ENCODE measurements at places on chromosomes 13 and 19. TPM values are rescaled to one million over a fixed set of nuclear protein-coding genes. Genes with fewer than 3 reads are reported as not detected.
A peak's percentile ranks its signal among the peaks of the same experiment; 100 is the strongest.

- no peak overlapping the region for H3K27ac ChIP-seq
- DNase-seq: no peak
- no peaks in the 10 kb centered on the region for H3K4me1 ChIP-seq
- no peaks in the 10 kb centered on the region for H3K27me3 ChIP-seq
- no peak overlapping the region for H3K4me3 ChIP-seq
Measured at GRCh38 chr13:79695754-79696153, 214.8 kb downstream of the NDFIP2 start.

- H3K36me3 ChIP-seq: no peaks in the 10 kb centered on the region
- H3K4me1 ChIP-seq: no peaks in the 10 kb centered on the region
- H3K27ac ChIP-seq: no peak overlapping the region
- no peak overlapping the region for H3K4me3 ChIP-seq
- DNase-seq: no peak
Measured at GRCh38 chr19:44570984-44571684, 41.7 kb upstream of the CEACAM20 start.

- H3K27ac ChIP-seq: no peak overlapping the region
- no peak for DNase-seq
- no peaks in the 10 kb centered on the region for H3K4me1 ChIP-seq
- H3K4me3 ChIP-seq: no peak overlapping the region
- no peaks in the 10 kb centered on the region for H3K36me3 ChIP-seq
- H3K27me3 ChIP-seq: no peaks in the 10 kb centered on the region
Measured at GRCh38 chr13:21960108-21960507, 289.2 kb downstream of the FGF9 start.

DNA sequence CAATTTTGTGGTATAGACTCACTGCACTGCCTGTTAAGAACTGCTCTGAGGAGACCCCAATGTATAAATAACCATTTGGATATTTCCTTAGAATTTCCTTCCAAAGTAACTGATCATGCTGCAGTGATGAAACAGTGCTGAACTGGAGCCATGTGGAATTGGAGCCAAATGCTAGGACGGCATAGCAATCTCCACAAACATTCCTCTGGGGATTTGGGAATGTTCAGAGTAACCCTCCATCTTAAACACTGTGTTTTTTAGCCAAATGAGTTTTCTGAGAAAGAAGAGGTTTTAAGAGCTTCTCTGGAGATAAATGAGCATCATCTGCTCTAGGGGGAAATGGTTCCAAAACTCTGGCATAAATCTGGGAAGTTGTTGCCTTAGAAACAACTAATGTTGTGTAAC is 98.2 kb downstream of the OLFM4 start:
- H3K36me3 ChIP-seq: no peaks in the 10 kb centered on the region
- no peak overlapping the region for H3K4me3 ChIP-seq
- peak; percentile 51 for DNase-seq
- H3K27ac ChIP-seq: peak overlapping the region; percentile 21
- H3K27me3 ChIP-seq: no peaks in the 10 kb centered on the region

- peak overlapping the region; percentile 99 for H3K27ac ChIP-seq
- H3K4me1 ChIP-seq: peaks cover 21% of the 10 kb centered on the region
- H3K27me3 ChIP-seq: no peaks in the 10 kb centered on the region
- H3K36me3 ChIP-seq: peaks cover 10% of the 10 kb centered on the region
- peak; percentile 61 for DNase-seq
Measured at GRCh38 chr13:80341756-80342370, 937 bp upstream of the SPRY2 start.

GRCh38 chr19:57099199-57099661 is 20.6 kb upstream of the USP29 start:
- DNase-seq: peak; percentile 66
- no peaks in the 10 kb centered on the region for H3K4me1 ChIP-seq
- no peaks in the 10 kb centered on the region for H3K27me3 ChIP-seq

DNA sequence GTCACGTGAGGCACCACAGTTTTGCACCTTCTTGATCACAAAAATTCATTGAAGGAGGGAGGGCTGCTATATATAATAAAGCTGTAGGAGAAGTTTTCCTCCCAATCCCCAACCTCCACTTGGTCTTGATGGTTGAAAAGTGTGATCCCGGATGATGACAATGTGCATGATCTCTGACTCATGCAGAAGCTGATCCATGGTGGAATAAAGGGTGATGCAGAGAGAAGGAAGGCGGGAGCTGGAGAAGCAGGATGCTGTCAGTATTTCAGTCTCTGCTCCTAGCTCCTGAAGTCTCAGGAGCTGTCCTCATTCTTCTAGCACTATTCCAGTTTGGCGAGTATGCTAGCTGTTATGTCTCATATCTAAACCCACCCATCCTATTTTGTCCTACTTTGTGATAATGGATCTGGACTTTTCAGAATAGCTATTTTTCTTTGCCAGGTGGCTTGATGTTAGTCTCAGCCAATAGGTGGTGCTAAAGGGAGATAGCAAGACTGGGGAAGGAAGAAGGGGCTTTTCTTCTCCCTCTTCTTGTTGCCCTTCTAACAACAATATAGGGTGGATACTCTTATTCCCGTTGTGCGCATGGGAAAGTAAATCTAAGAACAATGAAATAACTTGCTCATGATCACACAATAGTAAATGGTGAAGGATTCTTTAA is 65.6 kb upstream of the HTR2A start:
- H3K4me1 ChIP-seq: no peaks in the 10 kb centered on the region
- DNase-seq: no peak
- no peak overlapping the region for H3K27ac ChIP-seq
- no peaks in the 10 kb centered on the region for H3K27me3 ChIP-seq
- H3K36me3 ChIP-seq: no peaks in the 10 kb centered on the region

DNA sequence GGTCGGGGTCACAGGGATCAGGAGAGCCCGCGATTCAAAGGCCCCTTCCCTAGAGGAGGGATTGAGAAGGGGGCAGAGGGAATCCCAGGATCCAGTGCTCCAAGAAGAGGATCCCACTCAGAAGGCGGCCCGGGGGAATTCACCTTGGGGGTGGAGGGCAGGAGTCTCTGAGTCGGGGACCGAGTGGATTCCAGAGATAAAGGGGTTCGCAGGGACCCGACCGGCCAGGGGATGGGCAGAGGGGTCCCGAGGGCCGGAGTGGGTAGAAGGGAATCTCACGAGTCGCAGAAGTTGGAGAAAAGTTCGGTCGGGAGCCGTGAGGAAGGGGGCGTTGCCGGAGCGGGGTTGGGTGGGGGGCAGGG is 261 bp downstream of the PRKD2 start:
- H3K36me3 ChIP-seq: no peaks in the 10 kb centered on the region
- no peaks in the 10 kb centered on the region for H3K27me3 ChIP-seq
- no peak for DNase-seq
- H3K27ac ChIP-seq: peak overlapping the region; percentile 72

DNA sequence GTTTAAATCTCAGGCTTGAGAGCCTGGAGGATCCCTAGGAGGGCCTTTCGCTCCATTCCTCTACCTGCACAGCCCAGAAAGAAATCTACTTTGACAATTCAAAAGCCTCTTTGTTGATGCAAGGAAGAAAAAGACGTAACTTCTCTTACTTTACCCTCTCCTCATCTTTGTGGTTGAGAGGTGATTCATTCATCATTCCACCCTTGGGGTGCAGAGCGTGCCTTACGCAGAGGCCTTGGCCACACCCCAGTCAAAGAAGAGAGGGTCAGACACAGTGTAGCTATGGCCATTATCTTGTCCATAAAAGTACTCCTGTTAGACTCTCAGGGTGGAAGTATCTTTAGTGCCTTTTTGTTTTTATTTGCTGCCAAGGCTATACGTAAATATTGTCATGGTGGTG is 184.0 kb downstream of the IRS2 start:
- H3K4me1 ChIP-seq: no peaks in the 10 kb centered on the region
- H3K36me3 ChIP-seq: no peaks in the 10 kb centered on the region
- H3K4me3 ChIP-seq: no peak overlapping the region
- no peak overlapping the region for H3K27ac ChIP-seq
- H3K27me3 ChIP-seq: no peaks in the 10 kb centered on the region
- no peak for DNase-seq

- no peak overlapping the region for H3K4me3 ChIP-seq
- H3K4me1 ChIP-seq: no peaks in the 10 kb centered on the region
- no peak overlapping the region for H3K27ac ChIP-seq
- no peak for DNase-seq
Measured at GRCh38 chr13:99911069-99911964, 60.2 kb downstream of the ZIC5 start.

GRCh38 chr13:74625541-74625940 is 491.3 kb upstream of the KLF12 start:
- H3K36me3 ChIP-seq: no peaks in the 10 kb centered on the region
- no peaks in the 10 kb centered on the region for H3K27me3 ChIP-seq
- no peak overlapping the region for H3K27ac ChIP-seq
- no peak overlapping the region for H3K4me3 ChIP-seq
- DNase-seq: no peak

- no peak for DNase-seq
- no peaks in the 10 kb centered on the region for H3K27me3 ChIP-seq
- no peak overlapping the region for H3K27ac ChIP-seq
- no peaks in the 10 kb centered on the region for H3K36me3 ChIP-seq
- H3K4me3 ChIP-seq: no peak overlapping the region
Measured at GRCh38 chr19:55820037-55820436, 11.8 kb downstream of the NLRP11 start.

GRCh38 chr13:27338816-27339215 is 68.2 kb downstream of the RASL11A start:
- no peaks in the 10 kb centered on the region for H3K36me3 ChIP-seq
- H3K27me3 ChIP-seq: peaks cover 24% of the 10 kb centered on the region
- H3K4me3 ChIP-seq: no peak overlapping the region
- no peaks in the 10 kb centered on the region for H3K4me1 ChIP-seq
- no peak overlapping the region for H3K27ac ChIP-seq

- DNase-seq: no peak
- peaks cover 5% of the 10 kb centered on the region for H3K36me3 ChIP-seq
- no peak overlapping the region for H3K4me3 ChIP-seq
- peaks cover 11% of the 10 kb centered on the region for H3K4me1 ChIP-seq
- no peak overlapping the region for H3K27ac ChIP-seq
Measured at GRCh38 chr19:33472226-33472625, 49.4 kb downstream of the PEPD start.

DNA sequence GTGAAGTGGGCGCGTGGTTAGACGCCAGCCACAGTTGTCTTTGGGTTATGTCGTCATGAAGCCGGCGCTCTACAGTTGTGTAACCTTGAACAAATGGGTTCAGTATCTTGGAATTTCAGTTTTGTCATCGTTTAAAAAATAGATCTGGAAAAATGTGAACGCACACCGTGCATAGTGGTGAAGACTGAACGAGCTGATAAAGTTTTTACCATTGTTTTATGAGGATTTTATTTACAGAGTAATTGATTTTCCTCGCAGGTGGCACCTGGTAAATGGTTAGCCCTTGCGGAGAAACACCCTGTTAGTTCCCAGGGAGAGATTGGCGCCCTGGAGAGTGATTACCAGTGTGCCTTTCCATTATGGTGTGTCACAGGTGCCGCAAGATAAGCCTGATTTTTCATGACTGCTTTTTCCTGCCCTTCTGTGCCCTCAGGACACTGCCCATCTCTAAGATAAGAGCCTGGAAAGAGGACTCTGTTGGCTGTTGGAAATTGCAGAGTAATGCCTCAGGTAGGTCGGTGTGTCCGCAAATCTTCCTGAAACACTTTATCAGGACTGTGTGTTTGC is 577 bp downstream of the ZNF181 start:
- peak overlapping the region; percentile 71 for H3K4me3 ChIP-seq
- peaks cover 19% of the 10 kb centered on the region for H3K4me1 ChIP-seq
- DNase-seq: no peak
- H3K36me3 ChIP-seq: peaks cover 42% of the 10 kb centered on the region
- H3K27ac ChIP-seq: peak overlapping the region; percentile 96
- H3K27me3 ChIP-seq: no peaks in the 10 kb centered on the region

DNA sequence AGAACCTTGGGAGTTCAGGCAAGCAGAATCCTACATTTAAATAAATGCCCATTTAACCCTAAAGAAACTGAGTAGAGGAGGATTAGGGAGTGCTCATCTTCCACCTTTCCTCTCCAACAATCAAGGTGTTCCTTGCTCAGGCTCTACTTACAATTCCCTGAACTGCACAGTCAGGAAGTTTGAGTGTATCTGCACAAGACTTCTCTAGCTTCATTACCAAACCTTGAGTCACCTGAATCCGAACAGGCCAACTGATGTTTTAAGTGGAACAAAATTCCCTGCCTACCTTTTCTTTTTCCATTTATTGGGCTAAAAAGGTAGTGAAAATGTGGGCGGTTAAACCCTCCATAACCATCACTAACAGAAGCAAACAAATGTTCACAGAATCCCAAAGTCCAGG is 78.3 kb downstream of the FOXO1 start:
- no peaks in the 10 kb centered on the region for H3K36me3 ChIP-seq
- no peak for DNase-seq
- H3K27ac ChIP-seq: peak overlapping the region; percentile 90
- peaks cover 77% of the 10 kb centered on the region for H3K4me1 ChIP-seq
- peak overlapping the region; percentile 13 for H3K4me3 ChIP-seq

GRCh38 chr13:24215126-24215525 is 54.6 kb downstream of the SPATA13 start:
- no peak overlapping the region for H3K27ac ChIP-seq
- no peak overlapping the region for H3K4me3 ChIP-seq
- no peaks in the 10 kb centered on the region for H3K4me1 ChIP-seq
- H3K27me3 ChIP-seq: no peaks in the 10 kb centered on the region

- no peak overlapping the region for H3K27ac ChIP-seq
- no peaks in the 10 kb centered on the region for H3K27me3 ChIP-seq
- H3K4me1 ChIP-seq: no peaks in the 10 kb centered on the region
Measured at GRCh38 chr19:16877581-16877980, 11.2 kb upstream of the F2RL3 start.

- H3K4me3 ChIP-seq: no peak overlapping the region
- no peak for DNase-seq
- no peaks in the 10 kb centered on the region for H3K27me3 ChIP-seq
- H3K27ac ChIP-seq: no peak overlapping the region
- no peaks in the 10 kb centered on the region for H3K36me3 ChIP-seq
- no peaks in the 10 kb centered on the region for H3K4me1 ChIP-seq
Measured at GRCh38 chr13:49828453-49828852, 36.0 kb upstream of the KPNA3 start.

Gene KLK12
- not detected for total RNA-seq

Gene NTF4
- 5.4 TPM for total RNA-seq

Gene TEX101
- not detected for total RNA-seq

Gene FUT2
- total RNA-seq: not detected

Gene PTGIR
- total RNA-seq: 2.2 TPM

Gene FXYD1
- 409 TPM for total RNA-seq

Gene PSG3
- total RNA-seq: not detected

Gene KLK14
- not detected for total RNA-seq

Gene NLRP4
- not detected for total RNA-seq

Data from psoas muscle (tissue), 8 donors.